Activated naive CD4-positive, alpha-beta T cell (primary cell): ENCODE measurements at places on chromosomes 2 and 18.

DNA sequence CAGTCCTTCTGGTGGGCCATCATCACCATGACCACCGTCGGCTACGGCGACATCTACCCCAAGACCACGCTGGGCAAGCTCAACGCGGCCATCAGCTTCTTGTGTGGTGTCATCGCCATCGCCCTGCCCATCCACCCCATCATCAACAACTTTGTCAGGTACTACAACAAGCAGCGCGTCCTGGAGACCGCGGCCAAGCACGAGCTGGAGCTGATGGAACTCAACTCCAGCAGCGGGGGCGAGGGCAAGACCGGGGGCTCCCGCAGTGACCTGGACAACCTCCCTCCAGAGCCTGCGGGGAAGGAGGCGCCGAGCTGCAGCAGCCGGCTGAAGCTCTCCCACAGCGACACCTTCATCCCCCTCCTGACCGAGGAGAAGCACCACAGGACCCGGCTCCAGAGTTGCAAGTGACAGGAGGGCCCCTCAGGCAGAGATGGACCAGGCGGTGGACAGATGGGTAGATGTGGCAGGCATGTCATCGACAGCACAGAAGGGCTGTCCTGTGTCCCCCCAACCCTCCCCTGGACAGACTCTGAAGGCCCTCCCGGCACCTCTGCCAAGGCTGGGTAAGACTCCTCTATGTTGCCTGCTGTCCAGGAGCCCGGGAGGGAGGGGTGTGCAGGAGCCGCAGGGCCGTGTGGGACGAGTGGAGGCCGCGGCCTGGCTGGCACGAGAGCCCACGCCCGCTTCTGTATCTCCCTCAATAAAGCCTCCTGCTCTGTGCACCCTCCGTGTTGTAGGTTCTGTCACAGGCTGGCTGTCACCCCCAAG is 2.0 kb downstream of the KCNF1 start:
- no peak for DNase-seq

DNA sequence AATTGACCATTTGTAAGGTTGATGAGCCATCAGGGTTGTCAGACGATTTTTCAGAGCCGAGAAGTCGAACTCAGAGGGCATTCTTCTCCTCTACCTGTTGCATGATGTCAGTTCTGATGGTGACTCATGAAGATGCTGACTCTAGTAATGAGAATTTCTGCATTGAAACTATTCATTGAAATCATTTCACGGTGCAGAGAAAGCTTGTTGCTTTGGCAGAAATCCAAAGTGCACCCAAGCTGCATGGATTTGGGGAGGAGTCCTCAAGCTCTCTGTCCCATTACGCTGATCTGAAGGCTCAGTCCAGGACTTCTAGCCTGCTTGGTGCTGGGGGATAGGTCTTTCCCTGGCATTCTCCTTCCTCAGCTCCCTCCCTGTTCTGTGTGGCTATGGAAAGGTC is 125.7 kb upstream of the PXDN start:
- DNase-seq = no peak

DNA sequence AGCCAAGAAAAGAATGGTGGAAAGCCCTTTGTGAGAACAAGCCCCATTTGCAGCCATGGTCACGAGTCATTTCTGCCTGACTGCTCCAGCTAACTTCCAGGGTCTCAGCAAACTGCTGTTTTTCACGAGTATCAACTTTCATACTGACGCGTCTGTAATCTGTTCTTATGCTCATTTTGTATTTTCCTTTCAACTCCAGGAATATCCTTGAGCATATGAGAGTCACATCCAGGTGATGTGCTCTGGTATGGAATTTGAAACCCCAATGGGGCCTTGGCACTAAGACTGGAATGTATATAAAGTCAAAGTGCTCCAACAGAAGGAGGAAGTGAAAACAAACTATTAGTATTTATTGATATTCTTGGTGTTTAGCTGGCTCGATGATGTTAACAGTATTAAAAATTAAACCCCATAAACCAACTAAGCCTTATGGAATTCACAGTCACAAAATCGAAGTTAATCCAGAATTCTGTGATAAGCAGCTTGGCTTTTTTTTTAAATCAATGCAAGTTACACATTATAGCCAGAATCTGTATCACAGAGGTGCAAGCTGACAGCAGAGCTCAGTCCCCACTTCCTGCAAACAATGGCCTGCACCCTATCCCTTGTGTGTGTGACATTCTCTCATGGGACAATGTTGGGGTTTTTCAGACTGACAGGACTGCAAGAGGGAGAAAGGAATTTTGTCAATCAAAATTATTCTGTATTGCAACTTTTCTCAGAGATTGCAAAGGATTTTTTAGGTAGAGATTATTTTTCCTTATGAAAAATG is 26.1 kb downstream of the SLC14A1 start:
- no peak for DNase-seq

- DNase-seq = no peak
Observed at GRCh38 chr2:127448526-127448925, 30.3 kb downstream of the PROC start.

DNA sequence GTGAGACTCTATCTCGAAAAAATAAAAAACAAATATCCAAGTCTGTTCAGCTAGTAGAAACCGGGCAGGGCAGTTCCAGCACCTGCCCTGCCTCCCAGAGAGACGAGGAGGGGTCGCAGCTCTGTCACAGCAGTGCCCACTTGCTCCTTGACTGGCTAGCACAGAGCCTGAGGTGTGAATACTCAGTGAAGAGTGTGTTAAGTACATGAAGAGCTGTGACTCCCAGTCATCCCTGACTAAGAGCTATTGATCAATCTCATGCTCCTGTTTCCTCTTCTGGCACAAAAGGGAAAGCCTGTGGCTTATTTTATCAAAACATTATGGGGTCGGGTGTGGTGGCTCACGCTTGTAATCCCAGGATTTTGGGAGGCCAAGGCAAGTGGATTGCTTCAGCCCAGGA is 83.0 kb upstream of the FZD7 start:
- no peak for DNase-seq

- DNase-seq = no peak
Observed at GRCh38 chr2:236557306-236558030, 12.2 kb upstream of the ACKR3 start.

- DNase-seq = no peak
Observed at GRCh38 chr2:168217920-168218319, 29.5 kb downstream of the STK39 start.

GRCh38 chr2:154350911-154351310 is 347.6 kb upstream of the KCNJ3 start:
- no peak for DNase-seq

GRCh38 chr2:7119132-7119835 is 202.1 kb downstream of the RNF144A start:
- DNase-seq = no peak

DNA sequence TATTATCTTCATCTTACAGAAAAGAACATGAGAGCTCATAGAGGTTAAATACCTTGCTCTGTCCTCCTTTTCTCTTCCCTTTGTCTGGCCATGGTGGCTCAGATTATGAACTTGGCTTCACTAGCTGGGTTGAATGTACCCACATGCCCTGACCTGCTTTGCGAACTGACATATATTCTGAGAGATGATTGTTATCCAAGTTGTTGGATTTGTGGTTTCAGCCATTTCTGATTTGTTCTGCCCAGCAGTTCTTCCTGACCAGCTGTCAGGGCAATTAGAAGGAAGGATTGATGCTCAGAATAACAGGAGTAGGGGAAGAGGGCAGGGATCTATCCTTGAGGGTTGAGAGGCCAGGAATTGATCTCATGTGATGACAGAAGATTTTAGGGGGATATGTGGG is 236.8 kb upstream of the FAM98A start:
- DNase-seq = no peak

- no peak for DNase-seq
Observed at GRCh38 chr2:73904952-73905351, 12.1 kb downstream of the ACTG2 start.

DNA sequence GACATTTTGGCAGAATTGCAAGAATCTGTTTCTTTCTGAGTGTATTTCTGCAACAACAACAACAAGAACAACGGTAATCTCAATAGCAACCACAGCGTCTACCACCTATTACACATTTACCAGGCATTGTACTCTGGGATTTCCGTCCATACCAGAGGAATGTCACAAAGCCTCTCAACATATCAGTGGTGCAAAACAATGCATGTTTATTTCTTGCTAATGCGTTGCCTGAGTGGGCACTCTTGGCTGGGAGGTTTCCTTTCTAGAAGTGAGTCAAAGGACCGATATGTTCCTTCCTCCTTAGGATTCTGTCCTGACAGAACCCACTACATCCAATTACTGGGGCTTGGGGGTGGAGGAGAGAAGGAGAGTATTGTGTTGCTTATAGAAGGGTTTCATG is 585.6 kb downstream of the TSN start:
- DNase-seq = no peak

GRCh38 chr2:4883375-4883774 is 808.8 kb upstream of the SOX11 start:
- DNase-seq = no peak

- DNase-seq = no peak
Observed at GRCh38 chr18:60469387-60470100, 97.0 kb upstream of the MC4R start.

GRCh38 chr2:47028846-47029560 is 113.4 kb upstream of the MCFD2 start:
- DNase-seq = no peak

GRCh38 chr2:14255135-14255820 is 377.2 kb upstream of the LRATD1 start:
- no peak for DNase-seq

GRCh38 chr2:46377101-46377581 is 79.9 kb downstream of the EPAS1 start:
- DNase-seq = no peak

DNA sequence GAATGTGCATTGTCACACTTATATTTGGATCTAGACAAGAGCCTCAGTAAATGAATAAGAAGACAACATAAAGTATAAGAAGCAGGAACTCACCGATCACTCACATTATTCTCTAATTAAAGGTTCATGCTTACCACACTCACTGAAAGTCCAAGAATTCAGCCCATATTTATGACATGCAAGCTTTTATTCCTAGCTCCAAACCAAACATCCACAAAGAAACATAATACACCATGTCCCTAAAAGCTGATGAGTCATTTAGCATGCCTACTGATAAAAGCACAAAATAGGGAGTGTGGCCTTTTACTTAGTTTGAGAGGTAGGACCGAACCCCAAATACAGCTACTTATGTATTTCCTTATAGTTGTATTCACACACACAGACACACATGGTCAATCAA is 1094.6 kb upstream of the CDH2 start:
- DNase-seq = no peak

DNA sequence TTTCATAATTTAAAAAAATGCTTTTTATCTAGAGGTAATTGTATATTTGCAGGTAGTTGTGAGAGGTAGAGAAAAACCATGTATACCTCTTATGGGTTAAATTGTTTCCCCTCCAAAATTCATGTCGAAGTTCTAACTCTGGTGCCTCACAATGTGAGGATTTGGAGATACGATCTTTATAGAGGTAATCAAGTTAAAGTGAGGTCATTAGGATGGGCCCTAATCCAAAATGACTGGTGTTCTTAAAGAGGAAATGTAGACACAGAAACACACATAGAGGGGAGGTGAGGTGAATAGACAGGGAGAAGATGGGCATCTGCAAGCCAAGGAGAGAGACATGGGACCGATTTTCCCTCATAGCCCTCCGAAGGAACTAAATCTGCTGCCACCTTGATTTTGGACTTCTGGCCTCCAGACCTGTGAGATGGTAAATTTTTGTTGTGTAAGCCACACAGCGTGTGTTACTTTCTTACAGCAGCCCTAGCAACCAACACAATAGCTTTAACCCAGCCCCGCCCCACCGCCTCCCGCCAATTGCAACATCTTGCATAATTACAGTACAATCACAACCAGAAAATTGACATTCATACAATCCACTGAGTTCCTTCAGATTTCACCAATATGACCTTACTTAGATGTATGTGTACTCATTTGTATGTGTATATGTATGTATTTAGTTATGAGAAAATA is 208.9 kb downstream of the MIB1 start:
- DNase-seq = no peak

DNA sequence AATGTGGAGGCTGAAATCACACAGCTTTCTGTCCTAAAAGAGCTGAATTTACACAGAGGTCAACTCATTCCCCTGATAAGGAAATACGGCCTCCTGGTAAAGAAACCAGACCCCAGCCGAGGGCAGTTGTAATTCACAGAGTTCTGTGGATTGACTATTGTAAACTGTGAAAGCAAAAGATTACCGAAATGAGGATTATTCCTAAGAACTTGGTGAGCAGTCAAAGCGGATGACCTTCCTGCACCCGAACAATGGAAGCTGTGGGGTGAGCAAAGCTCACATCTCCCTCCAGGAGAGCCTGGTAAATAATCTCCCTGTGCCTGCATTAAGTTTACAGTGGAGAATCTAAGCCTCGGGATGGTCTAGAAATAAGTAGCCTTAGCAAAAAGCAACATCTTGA is 138.2 kb upstream of the PXDN start:
- DNase-seq = no peak
